DND-41 (cell line): ENCODE measurements at places on chromosomes 1 and 21.

- no peak for DNase-seq
Measured at GRCh38 chr1:221923929-221924598, 182.2 kb upstream of the DUSP10 start.

DNA sequence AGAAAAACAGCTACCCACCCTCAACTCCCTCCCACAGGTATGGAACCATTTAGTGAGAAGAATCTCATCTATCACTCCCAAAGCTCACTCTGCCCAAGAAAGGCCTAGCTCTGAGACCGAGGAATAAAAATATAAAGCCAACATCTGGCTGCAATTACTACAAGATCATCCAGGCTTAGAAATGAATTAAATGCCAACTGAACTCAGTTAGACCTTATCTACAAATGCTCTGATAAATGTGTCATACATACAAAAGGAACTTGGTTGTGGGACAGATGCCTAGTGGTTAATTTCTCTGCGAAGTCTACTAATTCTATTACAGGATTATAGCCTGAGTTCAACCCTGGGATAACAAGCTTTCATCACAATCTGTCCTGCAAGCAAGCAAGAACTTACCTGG, 6.7 kb downstream of the ADIPOR1 start:
- DNase-seq, result no peak

DNA sequence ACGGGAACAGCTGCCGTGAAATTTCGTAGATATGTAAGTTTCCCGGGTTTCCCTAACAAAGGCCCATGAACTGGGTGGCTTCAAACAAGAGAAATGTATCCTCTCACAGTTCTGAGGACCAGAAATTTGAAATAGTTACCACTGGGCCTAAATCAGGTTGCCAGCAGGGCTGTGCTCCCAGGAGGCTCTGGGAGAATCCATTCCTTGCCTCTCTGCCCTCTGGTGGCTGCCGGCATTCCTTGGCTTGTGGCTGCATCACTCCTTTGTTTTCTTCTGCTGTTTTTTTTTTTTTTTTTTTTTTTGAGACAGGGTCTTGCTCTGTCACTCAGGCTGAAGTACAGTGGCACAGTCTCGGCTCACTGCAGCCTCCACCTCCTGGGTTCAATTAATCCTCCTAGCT, 23.7 kb downstream of the UMODL1 start:
- DNase-seq, result no peak

- no peak for DNase-seq
Measured at GRCh38 chr1:176926330-176927086, 238.0 kb downstream of the ASTN1 start.

DNA sequence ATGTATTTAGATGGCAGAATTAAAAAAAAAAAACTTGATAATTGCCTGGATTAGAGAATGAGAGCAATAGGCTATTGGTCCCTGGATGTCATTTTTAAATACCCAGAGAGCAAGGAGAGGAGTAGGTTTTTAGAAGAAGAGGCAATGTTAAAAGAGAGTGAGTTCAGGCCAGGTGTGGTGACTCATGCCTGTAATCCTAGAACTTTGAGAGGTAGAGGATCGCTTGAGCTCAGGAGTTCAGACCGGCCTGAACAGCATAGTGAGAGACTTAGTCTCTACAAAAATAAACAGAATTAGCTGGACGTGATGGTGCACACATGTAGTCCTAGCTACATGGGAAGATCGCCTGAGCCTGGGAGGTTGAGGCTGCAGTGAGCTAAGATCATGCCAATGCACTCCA, 15.9 kb upstream of the MUTYH start:
- no peak for DNase-seq

GRCh38 chr1:164641353-164641730, 82.4 kb downstream of the PBX1 start:
- no peak for DNase-seq

DNA sequence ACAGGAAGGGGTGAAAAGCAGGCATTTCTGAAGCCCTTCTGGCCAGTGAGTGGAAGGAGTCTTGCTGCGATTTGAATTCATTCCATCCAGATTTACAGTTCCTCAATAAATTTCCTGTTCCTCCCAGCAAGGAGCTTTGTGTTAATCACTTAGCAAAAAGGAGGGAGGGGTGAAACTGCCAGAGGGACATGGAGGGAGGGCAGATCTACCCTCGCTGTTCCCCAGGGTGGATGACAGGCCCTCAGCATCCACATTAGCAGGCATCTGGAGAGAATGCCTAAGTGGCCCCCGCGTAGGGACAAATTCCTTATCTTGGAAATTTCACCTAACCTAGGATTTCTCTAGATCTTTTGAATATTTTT, 1.2 kb downstream of the ETV3 start:
- DNase-seq, result no peak

DNA sequence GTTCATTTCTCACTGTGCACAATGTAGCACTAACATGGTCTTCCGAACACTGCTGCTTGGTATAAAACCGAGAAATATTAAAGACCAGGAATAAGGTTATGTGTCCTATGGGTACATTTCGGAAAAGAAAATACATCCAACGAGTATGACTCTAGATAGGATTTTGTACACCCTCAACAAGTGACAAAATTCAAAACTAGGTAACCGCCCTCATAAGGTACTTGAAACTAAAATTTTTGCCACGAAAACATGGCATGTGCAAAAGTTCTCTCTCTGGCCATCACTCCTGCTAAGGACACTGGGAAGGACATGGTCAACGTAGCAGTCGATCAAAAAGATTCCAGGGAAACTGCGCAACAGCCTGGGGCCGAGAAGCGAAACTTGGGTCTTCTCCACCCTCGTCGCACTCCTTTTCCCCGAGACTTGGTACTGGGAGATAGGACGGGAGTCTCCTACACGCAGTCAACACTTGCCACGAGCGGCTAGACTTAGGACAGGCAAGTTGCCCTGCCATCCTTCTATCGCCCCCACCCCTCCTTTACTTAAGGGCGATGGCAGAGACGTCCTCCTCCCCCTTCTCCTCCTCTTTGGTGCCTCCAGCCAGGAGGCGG, 338 bp upstream of the TOR1AIP1 start:
- no peak for DNase-seq

DNA sequence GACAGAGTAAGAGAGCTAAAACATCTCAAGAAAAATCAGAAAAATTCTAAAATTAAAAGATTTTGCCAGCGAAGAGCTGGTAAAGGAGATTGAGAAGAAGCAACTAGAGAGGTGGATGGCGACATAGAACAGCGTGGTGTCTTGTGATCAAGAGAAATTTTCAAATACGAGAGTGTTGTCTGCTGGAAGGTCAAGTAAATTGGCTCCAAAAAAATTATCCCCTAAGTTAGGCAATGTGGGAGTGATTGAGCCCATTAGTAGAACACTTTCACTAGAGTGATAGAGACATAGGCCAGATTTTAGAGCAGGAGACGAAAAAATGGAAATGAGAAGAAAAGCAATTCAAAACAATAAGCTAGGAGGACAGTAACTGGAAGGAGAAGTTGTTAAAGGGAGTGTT, 94.3 kb upstream of the MPC2 start:
- DNase-seq, result no peak

DNA sequence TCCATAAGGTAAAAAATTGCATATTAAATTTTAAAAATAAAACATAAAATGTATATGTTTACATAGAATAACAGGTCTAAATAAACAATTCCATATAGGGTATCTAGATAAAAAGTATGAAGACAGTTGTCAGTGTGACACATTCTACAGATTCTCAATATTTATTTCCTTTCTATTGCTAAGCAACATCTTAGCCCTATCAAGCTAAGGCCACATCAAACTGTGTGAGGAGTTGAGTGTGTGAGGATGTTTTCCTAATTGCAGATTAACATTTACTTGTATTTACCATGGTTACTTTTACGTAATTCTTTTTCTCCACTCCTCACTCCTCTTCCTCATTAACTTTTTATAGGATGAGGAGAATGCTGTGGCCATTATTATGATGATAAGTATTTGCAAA, 41.9 kb upstream of the MCOLN3 start:
- DNase-seq, result no peak

- peak; percentile 31 for DNase-seq
Measured at GRCh38 chr1:1907098-1907736, 7.8 kb upstream of the CALML6 start.

GRCh38 chr1:46749921-46750404, 31.0 kb upstream of the EFCAB14 start:
- no peak for DNase-seq

DNA sequence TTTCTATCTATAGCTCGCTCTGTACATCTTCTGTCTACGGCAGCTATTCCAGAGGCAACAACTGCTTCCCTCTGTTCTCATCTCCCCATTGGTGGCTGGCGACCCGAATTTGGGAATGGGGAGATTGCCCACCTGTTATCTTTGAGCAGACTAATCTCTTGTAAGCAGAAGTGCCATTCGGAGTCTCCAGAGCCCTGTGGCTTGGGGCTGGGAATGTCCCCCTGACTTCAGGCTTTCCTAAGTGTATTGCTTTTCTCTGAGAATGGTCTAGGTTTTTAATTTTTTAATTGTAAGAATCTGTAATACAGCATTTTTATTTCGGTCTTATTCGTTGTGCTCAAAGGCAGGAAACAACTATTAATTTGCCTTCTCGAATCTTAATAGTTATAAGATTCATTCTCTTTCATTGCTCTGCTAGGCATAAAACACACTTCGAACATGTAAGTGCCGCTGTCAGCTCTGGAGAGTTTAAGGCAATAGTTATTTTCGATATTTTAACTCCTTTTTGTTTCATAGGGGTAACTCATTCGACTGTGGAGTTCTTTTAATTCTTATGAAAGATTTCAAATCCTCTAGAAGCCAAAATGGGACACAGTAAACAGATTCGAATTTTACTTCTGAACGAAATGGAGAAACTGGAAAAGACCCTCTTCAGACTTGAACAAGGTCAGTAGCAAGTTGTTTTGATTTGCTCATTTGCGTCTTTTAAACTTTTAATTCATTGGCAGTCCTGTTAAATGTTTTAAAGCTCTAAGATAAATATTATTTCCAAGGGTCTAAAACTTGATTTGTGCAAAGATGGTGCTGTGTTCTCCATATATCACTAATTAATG, 514 bp downstream of the AGL start:
- DNase-seq, result no peak

GRCh38 chr1:222546548-222547259, 1.2 kb downstream of the HHIPL2 start:
- no peak for DNase-seq

DNA sequence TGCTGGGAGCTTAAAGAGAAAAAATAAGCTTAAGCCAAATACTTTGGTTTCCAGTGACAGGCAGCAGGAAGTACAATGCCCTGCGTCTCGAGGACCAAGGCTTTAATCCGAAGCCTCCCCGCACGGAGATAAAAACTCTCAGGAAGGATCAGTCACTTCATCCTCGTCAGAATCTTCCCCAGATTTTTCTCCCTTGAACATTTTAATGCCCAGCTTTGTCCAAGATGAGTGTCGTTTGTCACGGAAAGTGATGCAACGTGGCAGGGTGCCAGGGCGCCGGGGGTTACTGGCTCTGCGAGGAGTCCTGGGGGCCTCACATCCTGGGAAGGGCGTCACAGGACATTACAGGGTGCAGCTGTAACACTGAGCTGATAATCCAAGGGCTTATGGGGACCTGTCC, 25.2 kb upstream of the PCBP3 start:
- DNase-seq, result no peak
